ENCODE measurements at places on chromosomes 6 and 20. TPM values are rescaled to one million over a fixed set of nuclear protein-coding genes. Genes with fewer than 3 reads are reported as not detected.

- no peak for DNase-seq
These were observed 193.1 kb downstream of the DLL1 start for GRCh38 chr6:170097505-170098427.

DNA sequence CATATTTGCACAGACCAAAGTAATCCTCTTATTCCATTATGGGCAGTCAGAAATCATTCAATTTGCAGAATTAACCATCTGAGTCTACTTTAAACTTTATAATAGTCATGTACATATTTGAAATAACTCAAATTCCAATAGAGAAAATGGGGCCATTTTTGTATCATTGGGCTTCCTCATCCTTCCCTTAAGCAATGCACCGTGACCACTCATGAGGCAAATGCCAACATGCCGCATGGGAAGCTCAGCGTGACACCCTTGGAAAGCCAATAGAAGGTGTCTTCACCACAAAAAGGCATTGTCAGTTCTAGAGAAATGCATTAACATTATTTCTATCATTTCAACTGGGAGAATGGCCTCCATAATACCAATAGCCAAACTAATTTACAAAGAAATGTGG, 38.5 kb downstream of the SIM1 start:
- no peak for DNase-seq

DNA sequence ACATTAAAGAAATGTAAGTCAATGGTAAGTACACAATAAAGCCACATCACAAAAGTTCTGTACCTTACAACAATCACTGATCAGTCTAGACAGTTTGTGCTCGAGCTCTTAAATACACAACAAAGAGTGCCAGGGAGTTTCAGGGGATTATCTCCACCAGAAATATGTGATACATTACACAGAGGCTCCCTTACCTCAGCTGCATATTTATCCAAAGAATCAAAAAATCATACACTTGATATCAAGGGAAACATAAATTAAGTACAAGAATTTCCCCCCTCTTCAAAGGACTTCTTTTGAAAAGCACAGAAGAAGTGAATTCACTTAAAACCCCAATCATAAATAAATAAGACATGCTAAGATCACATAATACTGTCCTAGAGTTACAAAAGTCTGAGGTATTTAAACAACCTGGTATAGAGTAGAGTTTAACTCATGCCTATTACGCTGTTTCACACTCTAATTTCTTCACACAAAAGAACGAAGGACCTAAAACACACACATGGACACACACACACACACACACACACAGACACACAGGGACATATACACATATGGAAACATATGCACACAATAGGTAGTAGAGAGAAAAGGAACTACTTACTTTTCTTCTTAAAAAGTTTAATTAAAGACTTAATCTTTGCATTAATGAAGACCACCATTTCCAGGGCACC, 528 bp downstream of the NHSL1 start:
- no peak for DNase-seq

DNA sequence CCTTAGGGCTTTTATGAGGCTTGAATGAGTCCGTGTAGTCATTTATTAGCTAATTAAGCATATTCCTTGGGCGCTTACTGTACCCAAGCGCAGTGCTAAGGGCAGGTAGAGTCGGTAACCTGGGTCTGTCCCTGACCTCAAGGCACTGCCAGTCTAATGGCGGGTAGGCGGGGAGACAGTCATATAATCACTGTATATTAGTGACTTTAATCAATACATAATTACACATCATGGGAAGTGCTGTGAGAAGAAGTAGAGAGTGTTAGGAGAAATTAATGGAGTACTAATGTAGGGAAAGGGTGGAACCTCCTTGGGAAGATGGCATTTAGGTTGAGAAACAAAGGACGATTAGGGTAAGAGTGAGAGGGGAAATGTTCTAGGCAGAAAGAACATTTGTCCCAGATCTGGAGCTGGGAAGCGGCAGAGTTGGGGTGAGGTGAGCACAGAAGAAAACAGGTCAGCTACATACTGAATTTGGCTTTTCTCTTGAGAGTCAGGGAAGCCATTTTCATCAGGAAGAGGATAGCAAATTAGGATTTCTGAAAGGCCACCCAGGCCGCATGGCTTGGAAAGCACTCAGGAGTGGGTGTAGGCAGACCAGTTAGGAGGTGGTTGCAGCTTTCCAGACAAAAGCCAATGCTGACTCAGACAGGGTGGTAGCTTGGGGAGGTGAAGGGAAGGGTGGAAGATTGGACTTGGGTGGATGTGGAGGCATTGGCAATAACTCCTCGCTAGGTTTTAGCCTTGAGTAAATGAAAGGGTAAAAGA, 954 bp upstream of the BLCAP start:
- no peak for DNase-seq

DNA sequence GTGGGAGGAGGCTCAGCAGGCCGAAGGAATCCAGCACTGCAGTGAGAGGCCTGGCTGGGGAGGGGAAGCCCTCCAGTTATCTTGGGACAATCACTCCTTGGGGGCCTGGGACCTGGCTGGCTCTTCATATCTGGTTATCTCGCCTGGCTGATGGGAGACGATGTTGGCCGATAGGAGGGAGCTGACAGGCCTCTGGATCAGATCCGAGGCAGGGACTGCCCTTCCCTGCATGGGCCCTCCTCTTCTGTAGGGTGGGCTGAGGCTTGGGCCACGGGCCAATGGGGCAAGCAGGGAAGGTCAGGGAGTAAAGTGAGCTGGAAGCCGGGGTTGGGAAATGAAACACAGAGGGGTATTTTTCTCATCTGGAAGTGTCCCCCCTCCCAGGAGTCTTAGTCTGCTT, 25.2 kb downstream of the MANBAL start:
- no peak for DNase-seq

- DNase-seq: no peak
These were observed 24.7 kb downstream of the TBC1D7 start for GRCh38 chr6:13303668-13304017.

DNA sequence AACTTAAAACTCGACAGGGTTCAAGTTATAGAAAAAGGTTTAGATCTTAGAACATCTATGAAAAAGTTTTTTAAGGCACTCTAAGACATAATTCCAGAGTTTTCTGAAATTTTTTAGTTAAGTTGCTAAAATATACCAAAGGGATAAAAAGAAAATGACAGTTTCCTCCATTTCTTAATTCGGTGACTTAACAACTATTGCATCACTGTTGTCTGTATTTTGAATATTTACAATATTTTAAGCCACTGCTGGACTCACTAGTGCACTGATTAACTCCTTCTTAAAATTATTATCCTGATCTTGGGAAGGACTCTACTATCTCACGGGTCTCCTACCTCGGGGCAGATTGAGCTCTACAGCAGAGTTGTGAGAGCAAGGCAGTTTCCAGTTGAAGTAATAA, 91.0 kb downstream of the ADGB start:
- DNase-seq: no peak

GRCh38 chr6:110676396-110676795, 138.9 kb downstream of the CDK19 start:
- no peak for DNase-seq

DNA sequence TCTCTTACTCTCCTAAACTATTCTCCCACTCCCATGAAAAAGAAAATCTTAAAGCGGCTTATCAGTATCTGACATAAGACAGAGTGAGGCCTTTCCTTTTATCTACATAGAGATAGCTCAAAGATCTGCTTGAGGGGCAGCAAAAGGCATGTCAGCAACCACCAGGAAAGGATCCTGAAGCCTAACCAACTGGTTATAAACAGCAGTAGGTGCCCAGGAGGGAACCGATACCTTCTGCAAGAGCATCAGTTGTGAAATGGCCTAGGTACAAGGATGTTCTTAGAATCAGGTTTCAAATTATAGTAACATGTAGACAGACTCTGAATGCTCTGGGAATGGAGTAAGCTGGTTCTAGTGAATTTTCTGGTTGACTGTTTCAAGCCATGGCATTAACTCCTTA, 21.4 kb downstream of the JARID2 start:
- DNase-seq: no peak

ID4 gene
- total RNA-seq: 3.5 TPM

CCN2 gene
- total RNA-seq: 8.3 TPM

KCNK17 gene
- 1.4 TPM for total RNA-seq

OR2B3 gene
- not detected for total RNA-seq

All from H7 (cell line).